Stimulated activated CD4-positive, alpha-beta T cell treated with anti-CD3 and anti-CD28 coated beads, Interleukin-4, amount 100 ng/mL, for 24 hours (primary cell): ENCODE measurements at places on chromosomes 2 and 18.

GRCh38 chr2:217795706-217796465, 206.9 kb downstream of the TNS1 start:
- DNase-seq: no peak

DNA sequence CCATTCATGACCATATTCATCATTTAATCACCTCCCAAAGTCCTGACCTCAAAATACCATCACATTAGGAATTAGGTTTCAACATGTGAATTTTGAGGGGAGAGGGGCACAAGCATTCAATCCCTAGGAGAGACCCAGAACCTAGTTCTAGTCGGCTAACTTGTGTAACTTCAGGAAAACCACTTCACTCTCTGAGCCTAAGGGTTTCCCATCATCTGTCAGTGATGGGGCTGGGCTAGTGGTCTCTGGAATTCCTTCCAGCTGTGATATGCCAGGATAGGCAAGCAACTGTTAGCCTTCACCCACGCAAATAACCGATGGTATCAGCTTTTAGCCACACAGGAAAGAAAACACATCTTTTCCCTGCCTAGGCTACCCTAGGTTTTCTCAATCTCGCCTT, 52.5 kb upstream of the MEX3C start:
- no peak for DNase-seq

- DNase-seq: no peak
Observed at GRCh38 chr2:239806276-239806675, 218.9 kb downstream of the NDUFA10 start.

DNA sequence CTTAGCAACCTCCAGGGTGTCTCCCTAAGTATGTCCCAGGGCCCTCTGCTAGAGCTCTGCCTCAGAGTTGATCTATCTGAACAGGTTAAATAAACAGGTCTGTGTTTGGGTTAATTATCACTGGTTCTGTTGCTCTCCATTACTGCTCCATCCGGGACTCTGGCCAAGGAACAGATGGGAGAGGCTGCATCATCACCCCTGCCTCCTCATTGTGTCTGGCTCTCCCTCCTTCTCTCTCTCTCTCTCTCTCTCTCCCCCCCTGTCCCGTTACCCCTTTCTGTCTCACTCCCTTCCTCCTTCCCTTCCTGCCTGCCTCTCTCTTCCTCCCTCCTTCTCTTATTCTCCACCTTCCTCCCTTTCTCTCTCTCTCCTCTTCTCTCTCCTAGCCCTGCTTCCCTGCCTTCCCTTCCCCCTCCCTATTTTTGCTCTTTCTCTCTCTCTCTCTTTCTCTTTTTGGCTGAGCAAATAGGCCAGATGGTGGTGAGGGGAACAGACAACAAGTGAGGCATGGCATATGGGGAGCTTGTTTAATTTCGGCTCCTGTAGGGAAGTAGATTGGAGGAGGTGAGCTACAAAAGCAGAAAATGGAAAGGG, 62.1 kb downstream of the SETBP1 start:
- no peak for DNase-seq

- DNase-seq: no peak
Observed at GRCh38 chr2:120989512-120990441, 254.1 kb downstream of the GLI2 start.

DNA sequence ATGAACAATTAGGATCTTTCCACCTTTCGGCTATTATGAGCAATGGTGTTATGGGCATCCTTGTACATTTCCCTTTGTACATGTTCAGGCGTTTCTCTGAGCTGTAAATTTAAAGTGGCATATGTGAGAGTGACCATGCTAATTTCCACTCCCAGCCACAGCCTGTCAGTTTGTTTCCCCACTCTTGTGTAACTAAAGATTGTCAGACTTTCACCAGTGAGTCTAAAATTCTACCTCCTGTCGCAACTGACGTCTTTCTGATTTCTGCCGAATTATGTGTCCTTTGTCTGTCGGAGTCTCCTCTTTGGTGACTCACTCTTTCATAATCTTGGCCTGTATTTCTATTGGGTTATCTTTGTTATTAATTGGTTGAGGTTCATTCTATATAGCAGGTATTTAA, 50.7 kb downstream of the TRAPPC12 start:
- no peak for DNase-seq

GRCh38 chr2:148926291-148926961, 51.4 kb downstream of the KIF5C start:
- peak; percentile 46 for DNase-seq

DNA sequence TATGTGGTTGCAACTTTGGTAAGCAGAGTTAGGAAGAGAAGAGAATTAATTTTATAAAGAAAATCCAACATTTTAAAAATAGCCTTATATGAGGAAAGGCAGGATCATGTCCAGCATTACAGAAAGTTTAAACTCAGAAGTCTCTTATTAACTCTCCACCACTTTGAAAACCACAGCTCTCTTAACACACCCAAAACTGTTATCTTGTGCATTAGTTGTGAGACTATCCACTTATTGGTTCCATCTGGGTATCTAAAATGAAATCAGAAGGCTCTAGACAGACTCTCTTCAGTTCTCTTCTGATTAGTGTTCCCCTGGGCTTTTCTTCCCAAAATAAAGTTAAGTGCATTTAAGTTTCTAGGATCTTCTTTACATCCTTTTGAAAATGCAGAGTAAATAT, 251.5 kb downstream of the TXNL1 start:
- DNase-seq: no peak

- no peak for DNase-seq
Observed at GRCh38 chr2:80531319-80531718, 226.8 kb upstream of the LRRTM1 start.

DNA sequence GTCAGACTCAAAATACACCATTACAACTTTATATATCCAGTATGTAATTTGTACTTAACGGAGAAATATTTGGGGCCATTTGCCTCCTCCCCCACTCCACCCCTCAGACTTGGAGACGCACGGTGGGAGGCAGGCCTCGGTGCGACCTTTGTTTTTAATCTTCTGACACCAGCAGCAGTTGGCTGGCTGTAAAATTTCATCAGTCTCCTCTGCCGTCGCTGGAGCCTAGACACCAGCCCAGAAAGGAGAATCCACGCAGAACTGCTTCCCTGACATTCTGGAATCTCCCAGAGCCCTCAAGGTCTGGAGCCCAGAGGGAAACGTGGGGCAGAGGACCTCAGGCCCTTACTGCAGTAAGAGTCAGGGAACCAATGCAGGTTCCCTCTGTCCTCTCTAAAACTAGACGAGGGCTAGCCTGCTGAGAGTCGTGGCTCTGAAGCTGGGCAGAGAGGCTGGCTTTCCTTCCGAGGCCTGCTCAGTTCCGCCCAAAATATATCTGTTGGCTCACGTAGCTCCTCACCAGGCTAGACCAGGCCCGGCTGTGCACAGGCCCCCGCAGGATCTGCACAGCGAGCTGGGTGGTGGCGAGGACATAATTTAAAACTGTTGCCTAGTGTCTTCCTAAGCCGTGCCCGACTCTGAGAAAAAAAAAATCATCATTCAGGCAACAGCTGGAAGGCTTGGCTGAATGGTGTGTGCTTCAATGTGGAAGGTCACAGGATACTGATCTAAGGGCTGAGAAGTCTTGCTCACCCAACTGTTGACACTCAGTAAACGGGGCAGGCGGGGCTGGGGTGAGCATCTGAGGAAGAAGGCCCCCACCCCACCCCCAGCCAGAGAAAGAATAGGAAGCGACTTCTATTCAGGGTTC, 40.4 kb downstream of the EN1 start:
- no peak for DNase-seq
